Stimulated activated CD4-positive, alpha-beta T cell treated with anti-CD3 and anti-CD28 coated beads, Interleukin-1b, Interleukin-23, amount 100 ng/mL, for 1 hour (primary cell): ENCODE measurements at places on chromosomes 4 and X.

GRCh38 chr4:171017593-171017992, 795.6 kb upstream of the GALNTL6 start:
- no peak for DNase-seq

DNA sequence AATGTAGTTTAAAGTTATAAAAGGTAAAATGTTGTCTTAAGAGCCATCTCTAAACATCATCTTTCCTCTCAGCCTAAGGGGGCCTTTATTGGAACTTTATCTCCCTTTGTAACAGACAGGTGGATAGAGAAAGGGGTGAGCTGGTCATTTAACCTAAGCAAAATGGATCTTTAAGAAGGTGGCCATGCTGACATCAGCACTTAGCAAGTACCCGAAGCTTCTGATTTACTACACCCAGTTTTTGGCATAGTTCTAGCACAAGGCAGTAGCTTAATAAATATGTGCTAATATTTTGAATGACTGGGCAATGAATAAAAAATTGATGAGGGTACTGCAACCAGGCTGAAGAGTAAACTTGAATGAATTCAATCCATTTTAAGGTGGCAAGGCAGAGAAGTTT, 172.7 kb downstream of the GABRG1 start:
- DNase-seq, result no peak

DNA sequence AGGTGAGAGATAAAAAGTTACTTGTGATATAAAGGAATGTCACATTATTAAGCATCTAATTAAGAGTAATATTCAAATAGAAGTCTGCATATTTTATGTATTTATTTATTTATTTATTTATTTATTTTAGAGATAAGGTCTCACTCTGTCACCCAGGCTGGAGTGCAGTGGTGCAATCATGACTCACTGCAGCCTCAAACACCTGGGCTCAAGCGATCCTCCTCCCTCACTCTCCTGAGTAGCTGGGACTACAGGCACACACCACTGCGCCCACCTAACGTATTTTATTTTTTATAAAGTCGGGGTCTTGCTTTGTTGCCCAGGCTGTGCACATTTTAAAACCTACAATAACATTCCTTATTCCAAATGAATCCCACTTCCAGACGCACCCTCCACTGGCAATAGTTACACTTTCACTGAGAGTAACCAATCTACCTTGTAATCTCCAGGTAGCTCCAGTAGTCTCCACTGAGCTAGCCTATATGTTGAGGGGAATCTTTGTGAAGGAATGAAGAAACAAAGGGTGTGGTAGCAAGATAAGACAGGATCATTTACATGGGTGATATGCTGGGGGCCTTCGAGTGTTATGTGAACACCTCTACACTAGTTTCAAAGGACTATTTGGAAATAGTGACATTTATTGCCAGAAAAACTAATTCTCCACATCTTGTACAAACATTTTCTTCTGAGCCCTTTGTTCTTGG, 11.9 kb downstream of the SH3D19 start:
- no peak for DNase-seq

GRCh38 chr4:55625835-55626234, 10.3 kb downstream of the NMU start:
- no peak for DNase-seq

DNA sequence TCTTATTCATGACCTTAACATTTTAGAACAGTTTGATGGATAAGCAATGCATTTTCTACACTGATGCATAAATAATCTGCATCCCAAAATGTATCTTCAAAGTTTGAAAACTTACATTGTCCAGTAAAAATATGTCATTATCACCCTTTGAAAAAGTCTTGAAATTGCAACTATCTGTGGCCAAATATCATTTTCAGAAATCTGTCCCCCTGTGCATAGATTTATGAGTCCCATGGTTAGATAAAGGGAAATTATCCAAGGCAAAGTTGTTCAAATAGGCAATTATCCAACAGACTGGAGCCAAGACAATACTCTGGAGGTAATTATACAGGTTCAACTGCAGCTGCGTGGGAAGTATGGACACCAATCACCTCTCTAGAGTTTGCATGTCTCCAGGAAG, 182.5 kb upstream of the INTU start:
- no peak for DNase-seq

GRCh38 chr4:13240066-13240465, 244.1 kb downstream of the RAB28 start:
- no peak for DNase-seq

DNA sequence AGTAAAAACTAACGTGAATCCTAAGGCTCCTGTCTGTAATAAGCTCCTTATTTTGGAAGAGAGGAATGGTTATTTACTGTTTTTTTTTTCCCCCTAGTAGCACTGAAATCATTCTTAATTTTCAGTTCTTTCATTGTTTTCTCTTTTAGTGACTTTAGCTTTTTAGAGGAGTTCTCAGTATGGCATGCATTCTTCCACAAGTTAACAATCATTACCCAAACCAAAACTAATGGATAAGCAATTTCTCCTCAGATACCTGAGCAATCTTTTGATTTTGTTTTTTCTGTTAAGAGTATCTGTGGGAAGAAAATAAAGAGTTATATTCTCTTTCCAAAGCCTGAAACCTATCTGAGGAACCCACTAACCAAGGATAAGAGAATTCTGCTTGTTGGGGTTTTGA, 16.7 kb upstream of the PPA2 start:
- no peak for DNase-seq

DNA sequence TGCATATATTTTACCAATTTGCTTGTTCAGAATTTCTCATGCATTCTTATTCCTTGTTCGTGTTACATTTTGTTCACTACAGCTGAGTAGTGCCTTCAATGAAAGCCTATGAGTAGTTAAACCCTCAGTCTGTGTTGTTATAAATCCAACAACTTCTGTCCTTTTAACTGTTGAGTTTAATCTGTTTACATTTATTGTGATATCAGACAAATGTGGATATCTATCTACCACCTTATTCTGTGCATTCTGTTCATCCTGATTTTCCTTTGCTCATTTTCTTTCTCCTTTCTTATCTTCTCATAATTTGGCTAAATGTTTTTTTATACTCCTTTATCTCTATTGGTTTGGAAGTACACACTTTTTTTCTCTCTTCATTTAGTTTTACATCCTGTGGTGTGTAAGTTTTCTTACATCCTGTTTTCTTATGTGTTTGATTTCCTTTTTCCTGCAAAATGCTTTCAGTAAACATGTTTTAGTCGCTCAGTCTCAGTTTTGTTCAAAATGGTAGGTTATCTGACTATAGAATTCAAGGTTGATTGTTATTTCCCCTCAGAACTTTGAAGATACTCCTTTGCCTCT, 54.2 kb downstream of the CASP6 start:
- DNase-seq, result no peak

- DNase-seq, result no peak
Measured at GRCh38 chrX:50475208-50475607, 4.6 kb upstream of the DGKK start.

- no peak for DNase-seq
Measured at GRCh38 chr4:136768925-136769275, 763.4 kb downstream of the PCDH18 start.

DNA sequence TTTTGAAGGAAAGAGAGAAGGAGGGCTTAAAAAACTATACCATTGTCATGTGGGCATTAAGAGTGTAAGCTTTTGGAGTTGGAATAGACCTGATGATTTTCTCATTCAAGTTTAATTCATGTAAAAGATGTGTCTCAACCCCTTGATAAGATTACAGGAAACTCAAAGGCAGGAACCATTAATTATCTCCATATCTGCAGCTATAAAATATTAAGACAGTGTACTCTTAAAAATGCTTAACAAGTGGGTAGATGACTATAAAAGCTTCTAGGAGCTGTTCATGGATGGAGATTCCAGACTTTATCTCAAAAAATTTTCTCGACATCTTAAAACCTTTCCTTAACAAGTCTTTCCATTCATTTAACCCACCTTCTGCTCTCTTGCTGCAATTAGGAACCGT, 208.3 kb downstream of the PALLD start:
- no peak for DNase-seq

- DNase-seq, result no peak
Measured at GRCh38 chr4:153499005-153499404, 32.8 kb downstream of the TMEM131L start.

- DNase-seq, result no peak
Measured at GRCh38 chr4:11901089-11901488, 472.4 kb upstream of the HS3ST1 start.

DNA sequence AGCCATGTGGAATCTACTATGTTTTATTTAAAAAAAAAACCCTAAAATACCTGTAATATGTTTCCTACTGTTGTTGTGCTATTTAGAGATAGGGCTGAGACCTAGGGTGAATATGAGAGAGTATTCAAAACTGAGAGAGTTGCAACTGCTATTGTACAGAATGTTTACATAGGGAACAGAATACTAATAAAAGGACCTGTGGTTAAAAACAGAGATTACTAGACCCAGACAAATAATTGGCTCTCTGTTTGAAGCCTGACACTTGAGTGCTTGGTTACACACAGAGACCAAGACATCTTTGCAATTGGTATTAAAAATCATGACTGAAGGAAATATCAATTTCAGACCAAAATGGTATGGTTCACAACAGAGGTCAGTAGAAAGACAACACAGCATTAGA, 278.9 kb upstream of the GIMD1 start:
- no peak for DNase-seq

- DNase-seq, result no peak
Measured at GRCh38 chr4:84051089-84051488, 448.0 kb downstream of the NKX6-1 start.

DNA sequence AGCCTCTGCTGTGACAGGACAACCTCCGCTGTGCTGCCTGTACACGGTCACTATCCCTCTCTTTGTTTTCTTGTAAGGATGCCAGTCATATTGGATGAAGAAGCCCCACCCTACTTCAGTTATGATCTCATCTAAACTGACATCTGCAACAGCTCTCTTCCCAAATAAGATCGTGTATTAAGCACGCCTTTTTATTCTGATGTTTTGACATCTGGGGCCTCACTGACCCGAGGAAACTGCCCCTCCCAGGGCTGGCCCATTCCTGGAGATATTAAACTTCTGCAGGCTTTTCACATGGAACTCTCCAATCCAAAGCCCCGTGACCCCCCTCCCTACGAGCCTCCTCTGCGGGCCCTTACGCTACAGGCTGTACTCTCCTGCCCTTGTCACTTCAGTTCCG, 232.0 kb downstream of the ARHGAP10 start:
- no peak for DNase-seq

- DNase-seq, result no peak
Measured at GRCh38 chr4:158051401-158052235, 121.2 kb downstream of the GASK1B start.

GRCh38 chr4:144206711-144207110, 66.2 kb upstream of the GYPA start:
- no peak for DNase-seq

- no peak for DNase-seq
Measured at GRCh38 chr4:44675366-44675765, 2.9 kb upstream of the GUF1 start.

- DNase-seq, result no peak
Measured at GRCh38 chr4:159608436-159608835, 505.6 kb downstream of the RAPGEF2 start.

- no peak for DNase-seq
Measured at GRCh38 chrX:8034058-8034457, 106.8 kb upstream of the PNPLA4 start.

DNA sequence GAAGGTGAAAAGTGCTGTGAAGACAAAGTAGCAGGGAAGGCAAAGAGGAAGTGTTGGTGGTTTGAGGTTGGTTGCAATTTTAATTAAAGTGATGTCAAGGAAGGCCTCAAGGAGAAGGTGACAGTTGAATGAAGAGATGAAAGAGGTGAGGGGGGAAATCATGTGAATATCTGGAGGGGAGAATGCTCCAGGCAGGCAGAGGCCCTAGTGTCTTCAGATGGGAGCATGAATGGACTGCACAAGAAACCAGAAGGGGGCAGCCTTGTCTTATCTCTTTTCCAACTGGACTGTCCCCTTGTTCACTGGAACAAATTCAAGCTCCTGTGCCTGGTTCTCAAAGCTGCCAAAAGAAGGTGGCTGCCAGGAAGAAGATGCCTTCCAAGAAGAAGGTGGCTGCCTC, 68.4 kb downstream of the MAOB start:
- no peak for DNase-seq

DNA sequence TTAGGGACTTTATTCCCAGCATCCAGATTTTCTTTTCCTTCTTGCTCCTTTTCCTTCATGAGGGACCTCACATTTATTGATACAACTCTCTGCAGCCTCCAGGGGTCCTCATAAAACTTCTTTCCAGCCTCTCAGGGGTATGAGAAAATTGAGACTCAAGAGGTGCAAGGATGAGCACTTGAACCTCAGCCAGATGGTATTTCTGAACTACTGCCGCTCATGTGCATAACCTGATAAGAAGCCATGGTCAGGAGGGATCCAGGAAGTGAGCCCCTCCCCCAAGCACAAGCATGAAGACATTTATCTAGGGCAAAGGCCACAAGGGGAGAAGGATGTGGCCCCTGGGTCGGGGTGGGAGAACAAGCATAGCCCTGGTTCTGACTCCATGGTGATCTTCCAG, 73.3 kb downstream of the TSPAN7 start:
- DNase-seq, result no peak

GRCh38 chr4:57131849-57132742, 21.9 kb upstream of the IGFBP7 start:
- DNase-seq, result no peak

- no peak for DNase-seq
Measured at GRCh38 chr4:26685250-26685649, 101.4 kb downstream of the TBC1D19 start.

DNA sequence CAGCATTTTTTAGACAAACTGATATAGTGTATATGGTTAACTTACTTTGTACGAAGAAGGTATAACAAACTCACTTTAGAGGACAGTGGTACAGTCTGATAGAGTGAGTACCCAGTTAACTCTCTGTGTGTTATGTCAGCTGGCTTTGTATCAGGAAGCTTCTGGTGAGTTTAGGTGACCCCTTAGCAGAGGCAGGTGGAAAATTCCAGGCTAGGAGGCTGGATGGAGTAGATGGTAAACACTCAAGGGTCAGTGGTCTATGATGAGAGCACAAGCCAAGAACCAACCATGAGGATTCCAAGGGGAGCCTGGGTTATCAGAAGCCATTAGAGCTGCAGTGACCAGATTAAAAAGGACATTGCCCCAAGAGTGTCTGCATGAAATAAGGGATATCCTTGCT, 227.3 kb upstream of the CENPE start:
- DNase-seq, result no peak

DNA sequence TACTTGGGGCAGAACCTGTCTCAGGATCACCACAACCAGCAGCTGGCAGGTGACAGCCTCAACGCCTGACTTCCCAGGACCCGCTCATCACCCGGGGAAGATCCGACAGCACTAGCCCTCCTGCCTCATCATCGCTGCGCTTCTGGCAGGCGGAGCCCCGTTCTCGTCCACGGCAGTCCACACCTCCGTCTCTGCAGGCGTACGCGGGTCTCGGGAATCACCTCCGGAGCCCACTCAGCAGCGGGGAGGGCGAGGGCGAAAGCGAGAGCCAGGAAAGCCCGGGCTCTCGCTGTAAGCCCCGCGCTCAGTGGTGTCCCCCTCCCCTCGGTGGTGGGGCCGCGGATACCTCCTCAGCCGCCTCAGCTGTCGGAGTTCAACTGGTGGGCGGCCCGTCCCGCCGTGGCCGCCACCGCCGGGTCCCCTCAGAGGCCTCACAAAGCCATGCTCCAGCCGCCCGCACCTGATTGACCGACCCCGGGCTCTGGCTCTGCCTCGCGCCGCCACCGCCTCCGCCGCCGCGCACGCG, 518 bp upstream of the CNKSR2 start:
- DNase-seq, result no peak
